GM12878 (cell line): ENCODE measurements at places on chromosomes 13 and 19.

DNA sequence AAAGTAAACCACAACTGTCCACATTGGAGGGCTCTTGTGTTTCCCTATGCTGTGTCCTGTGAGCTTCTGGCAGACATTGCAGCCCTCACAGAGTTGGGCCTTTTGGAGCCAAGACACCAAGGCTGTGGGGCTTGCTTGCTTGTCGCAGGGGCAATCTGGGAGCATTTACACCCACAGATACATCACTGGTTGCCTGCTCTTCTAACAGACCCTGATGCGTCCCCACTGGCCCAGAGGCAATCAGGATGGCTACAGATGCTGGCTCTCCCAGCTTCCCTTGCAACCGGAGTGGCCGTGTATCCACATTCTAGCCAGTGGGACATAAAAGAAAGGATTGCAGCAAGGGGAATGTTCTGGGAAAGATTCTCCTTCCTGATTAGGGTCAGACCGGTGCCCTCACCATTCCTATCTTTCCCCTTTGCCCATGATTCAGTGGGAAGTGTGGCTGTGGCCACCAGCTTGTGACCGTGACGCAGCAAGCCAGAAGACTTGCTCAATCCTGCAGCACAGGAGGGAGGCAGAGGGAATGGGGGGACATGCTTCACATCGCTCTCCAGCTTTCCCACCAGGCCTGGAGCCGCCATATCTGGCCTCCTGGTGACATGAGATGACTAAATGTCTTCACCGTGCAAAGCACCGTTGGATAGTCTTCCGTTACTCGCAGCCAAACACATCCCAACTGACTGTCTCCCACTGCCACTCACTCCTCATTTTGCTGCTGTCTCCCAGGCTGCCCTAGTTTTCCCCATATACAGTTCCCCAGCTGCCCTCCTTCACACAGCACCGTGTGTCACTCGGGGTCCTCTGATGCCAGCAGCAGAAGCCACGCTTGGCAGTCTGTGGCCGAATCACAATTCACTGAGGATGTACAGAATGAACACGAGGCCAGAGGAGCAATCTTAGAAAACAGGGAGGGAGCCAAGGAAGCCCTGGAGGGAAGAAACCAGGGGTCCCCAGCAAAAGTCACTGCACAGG is 151.0 kb downstream of the DPF1 start:
- peaks cover 7% of the 10 kb centered on the region; the same call in 1 of the 2 replicates for H3K36me3 ChIP-seq
- no peak for DNase-seq
- H3K27ac ChIP-seq = no peak overlapping the region

DNA sequence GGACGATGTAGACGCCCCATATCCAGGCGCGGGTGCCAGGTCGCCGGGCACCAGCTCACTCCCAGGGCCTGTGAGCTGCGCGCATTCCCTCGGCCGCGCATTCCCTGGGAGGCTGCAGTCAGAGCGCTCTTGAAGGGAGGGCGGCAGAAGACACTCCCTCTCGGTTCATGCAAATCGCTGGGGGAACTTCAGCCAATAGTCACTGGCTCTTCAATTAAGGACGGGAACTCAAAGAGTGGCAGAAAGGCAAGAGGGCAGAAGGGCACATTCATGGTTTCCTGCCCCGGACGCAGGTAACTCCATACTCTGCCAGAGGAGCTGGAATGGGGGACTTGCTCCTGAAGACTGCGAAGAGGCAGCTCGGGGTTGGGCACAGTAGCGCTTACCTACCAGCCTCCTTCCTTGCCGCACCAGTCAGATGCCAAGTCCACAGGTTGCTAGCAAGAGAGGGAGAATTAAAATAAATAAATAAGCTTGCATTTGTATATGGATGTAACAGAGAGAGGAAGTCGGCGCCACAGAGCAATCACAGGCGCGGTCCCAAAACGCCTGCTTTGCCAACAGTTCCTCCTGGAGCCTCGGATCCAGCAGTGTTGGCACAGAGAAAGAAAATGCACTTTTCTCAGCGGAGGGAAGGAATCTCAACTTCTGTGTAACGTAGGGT is 459 bp downstream of the PCDH20 start:
- no peak overlapping the region for H3K27ac ChIP-seq
- H3K4me1 ChIP-seq = no peaks in the 10 kb centered on the region
- no peak for DNase-seq
- no peak overlapping the region for H3K4me3 ChIP-seq

- no peaks in the 10 kb centered on the region for H3K27me3 ChIP-seq
- H3K4me1 ChIP-seq = no peaks in the 10 kb centered on the region
- H3K27ac ChIP-seq = no peak overlapping the region
- no peak overlapping the region for H3K4me3 ChIP-seq
- peaks cover 3% of the 10 kb centered on the region for H3K36me3 ChIP-seq
- no peak for DNase-seq
Measured at GRCh38 chr19:47649588-47649987, 40.7 kb downstream of the BICRA start.

GRCh38 chr19:1363599-1363998 is 20.1 kb upstream of the NDUFS7 start:
- peak overlapping the region; percentile 73 for H3K27ac ChIP-seq
- peak overlapping the region; percentile 38; the same call in 1 of the 2 replicates for H3K4me3 ChIP-seq
- H3K36me3 ChIP-seq = no peaks in the 10 kb centered on the region; the same call in none of the 2 replicates
- H3K27me3 ChIP-seq = no peaks in the 10 kb centered on the region
- no peak for DNase-seq
- peaks cover 27% of the 10 kb centered on the region for H3K4me1 ChIP-seq
